ENCODE measurements at places on chromosomes 2 and 18.
A peak's percentile ranks its signal among the peaks of the same experiment; 100 is the strongest.

GRCh38 chr2:13858626-13859025 lies 773.9 kb upstream of the LRATD1 start:
- DNase-seq: no peak

DNA sequence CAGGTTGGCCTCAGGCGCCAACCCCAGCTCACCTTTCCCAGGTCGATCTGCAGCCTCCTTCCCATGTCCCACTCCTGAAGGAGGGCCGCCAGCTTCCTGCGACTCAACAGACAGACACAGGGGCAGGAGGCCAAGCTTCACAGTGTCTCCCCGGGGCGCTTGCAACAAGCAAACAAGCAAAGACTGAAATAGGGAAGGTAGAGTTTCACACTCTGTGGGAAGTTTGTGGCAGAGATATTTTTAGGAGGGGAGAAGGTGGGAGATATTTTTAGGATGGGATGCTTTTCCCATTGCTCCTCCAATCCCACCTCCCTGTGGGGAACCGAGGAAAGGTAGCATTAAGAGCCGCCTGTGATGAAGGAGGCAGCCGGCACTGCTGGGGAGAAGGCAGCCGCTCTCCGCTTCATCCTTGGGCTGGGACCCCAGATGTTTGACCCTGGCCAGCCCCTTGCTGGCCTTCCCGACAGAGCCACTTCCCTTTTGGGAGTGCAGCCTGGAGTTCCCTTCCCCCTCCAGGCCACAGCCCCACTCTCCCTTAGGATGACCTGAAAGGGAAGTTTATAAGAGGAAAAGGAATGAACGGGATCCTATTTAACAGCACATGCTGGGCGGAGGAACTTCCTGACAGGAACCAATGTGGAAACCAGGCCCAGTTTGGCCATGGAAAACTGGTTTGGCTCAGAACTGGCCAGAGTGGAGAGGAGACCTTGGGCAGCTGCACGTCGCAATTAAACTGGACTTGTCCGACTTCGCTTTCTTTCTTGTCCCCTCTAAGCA lies 142.2 kb upstream of the SMAD2 start:
- no peak for DNase-seq

- DNase-seq: no peak
These were observed 274.8 kb upstream of the SLC39A10 start for GRCh38 chr2:195382186-195382585.

- no peak for DNase-seq
These were observed 1263.4 kb downstream of the DSC3 start for GRCh38 chr18:29779096-29779495.

GRCh38 chr2:164115806-164116205 lies 380.0 kb upstream of the FIGN start:
- DNase-seq: no peak

- no peak for DNase-seq
These were observed 370.8 kb downstream of the LNPK start for GRCh38 chr2:175631245-175631623.

DNA sequence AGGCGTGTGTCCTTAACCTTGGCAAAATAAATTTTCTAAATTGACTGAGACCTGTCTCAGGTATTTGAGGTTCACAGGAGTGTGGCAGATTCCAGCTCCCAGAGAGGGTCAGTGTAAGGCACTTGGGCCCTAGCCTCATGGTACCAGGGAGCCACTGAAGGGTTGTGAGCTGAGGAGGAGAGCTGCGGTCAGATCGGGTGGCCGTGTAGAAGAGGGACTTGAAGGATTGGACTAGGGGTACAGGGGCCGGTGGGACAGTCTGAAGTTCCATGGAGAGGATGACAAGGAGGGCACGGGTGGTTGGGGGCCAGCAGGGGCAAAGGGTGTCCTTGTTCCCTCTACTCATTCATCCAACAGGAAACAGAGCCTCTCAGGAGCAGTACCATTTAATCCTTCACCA lies 327.0 kb upstream of the HS6ST1 start:
- no peak for DNase-seq

DNA sequence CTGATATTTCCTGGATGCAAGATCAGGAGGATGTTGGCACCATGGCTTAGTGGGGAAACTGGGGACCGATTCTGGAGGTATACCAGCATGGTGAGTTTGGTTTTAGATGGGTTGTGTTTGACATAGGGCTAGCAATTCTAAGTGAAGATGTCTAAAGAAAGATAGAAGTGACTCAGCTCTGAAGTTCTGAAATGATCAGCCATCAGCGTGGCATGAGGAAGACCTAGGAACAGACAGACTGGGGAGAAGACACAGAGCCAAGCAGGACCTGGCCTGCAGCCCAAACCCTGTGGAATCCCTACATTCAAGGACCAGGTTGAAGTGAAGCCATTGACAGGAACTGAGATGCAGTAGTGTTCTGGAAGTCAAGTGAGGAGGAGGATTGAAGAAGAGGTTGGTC lies 39.8 kb downstream of the HRH4 start:
- DNase-seq: no peak

- DNase-seq: no peak
These were observed 88.7 kb upstream of the TXNDC2 start for GRCh38 chr18:9796935-9797549.

GRCh38 chr2:109516445-109517117 lies 97.2 kb downstream of the SEPTIN10 start:
- peak; percentile 39 for DNase-seq

DNA sequence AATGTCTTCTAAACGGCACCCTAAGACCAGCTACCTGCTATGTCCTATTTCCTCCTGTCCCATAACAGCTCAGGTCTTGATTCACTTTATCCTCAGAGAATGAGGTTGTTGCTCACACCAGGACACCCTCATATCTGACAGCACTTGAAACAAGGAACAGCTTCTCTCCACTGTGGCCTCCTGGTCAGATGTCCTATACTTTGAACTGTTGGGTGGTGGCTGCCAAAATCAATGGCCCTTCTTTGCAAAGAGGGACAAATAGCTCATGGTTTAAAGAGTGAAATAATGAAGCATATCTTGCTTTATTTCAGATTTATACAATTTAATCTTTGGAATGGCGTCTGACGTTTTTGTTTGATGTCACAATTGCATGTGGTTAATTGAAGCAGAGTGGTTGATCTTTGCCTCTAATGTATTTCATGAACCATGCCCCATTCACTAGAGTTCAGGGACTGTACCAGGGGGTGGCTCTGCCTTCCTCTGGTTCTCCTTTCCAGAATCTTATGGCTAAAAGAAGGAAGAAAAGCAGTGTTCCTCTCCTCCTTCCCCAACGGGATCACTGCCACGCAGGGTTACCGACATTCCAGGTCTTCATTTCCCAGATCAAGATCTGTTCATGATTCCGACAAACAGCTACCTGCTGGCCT lies 24.1 kb upstream of the ZCCHC2 start:
- DNase-seq: no peak

DNA sequence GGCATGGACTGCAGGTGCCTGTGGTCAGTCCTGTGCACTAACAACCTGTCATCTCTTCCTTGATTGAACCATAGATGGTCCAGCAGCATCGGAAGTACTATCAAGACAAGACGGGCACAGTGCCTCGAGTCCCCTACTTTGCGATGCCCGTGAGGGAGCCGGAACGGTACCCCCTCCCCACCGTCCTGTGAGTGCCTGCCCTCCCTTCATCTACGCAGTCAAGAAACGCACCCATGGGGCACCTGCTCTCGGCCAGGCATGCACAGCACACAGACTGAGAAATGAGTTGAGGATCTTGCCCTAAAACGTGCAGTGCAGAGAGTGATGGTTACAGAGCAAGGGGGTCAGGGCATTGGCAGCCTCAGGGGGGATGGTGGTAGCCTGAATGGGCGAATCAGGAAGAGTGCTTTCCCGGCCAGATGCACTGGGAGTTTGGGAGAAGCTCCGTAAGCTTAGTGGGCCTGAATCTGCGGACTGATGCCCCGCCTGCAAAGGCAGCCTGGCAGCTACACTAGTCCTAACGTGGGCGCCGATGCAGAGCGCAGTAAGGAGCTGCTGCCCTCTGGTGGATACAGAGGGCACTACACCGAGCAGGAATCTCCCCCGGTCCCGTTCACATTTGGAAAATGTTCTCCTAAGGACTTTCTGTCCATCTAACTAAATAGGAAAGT lies 63.6 kb downstream of the CIB4 start:
- peak; percentile 77 for DNase-seq

DNA sequence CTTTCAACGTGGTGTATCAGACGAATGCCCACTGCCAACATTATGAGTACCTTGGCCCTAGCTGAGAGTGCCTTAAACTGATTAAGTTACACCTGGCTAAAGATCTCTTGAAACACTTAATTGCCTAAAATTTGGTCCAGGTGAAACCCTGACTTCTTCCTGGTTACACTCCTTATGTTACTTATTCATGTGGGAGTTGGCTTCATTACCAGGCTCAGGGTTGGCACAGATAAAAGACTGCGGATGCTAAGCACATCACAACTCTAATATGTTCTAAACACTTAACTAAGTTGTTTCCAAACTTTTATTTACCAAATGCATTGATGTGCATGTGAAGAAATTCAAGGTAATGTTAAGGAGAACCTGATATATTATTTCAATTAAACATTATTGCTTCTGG lies 298.9 kb downstream of the TCF4 start:
- no peak for DNase-seq

DNA sequence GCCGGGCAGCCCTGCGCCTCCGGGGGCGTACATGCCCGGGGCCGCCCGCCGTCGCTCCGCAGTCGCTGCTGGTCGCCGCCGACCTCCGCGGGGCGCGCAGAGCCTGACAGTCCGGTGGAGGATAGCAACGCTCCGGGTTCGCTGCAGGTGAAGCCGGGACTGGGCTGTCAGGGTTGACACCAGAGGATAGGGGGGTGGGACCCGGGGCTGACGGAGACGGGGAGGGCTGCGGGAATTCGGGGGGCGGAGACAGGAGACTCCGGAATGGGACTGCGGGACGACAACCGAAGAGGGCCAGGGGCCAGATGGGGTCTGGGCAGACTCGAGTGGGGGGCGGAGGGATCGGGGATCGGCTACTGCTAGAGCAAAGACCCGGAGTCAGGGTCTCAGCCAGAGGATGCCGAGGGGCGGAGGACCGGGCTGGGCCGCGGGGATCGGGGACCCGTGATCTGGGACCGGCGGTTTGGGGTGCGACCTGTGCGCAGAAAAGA lies 403 bp downstream of the TMEM127 start:
- peak; percentile 30 for DNase-seq

DNA sequence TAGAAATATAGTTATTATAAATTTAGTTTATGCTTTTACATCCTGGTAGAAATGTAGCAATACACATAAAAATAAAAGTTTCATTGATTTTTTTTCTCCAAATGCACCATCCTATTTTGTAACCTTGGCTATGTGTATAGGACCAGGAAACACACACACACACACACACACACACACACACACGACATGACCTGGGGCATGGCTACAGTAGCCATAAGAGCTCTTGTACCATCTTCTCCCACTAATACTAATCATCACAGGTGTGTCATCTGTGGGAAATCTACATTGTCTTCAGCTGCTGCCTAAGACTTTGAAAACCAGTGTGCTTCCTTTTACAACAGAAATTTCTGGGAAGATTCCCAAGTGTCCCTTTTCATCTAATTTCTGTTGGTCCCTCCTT lies 144.3 kb downstream of the MCFD2 start:
- DNase-seq: no peak

- no peak for DNase-seq
These were observed 978.8 kb upstream of the POU3F3 start for GRCh38 chr2:103875131-103875530.

- DNase-seq: no peak
These were observed 1.9 kb downstream of the DUSP2 start for GRCh38 chr2:96143231-96143847.

- no peak for DNase-seq
These were observed 6.2 kb downstream of the KCNJ13 start for GRCh38 chr2:232770207-232770606.

DNA sequence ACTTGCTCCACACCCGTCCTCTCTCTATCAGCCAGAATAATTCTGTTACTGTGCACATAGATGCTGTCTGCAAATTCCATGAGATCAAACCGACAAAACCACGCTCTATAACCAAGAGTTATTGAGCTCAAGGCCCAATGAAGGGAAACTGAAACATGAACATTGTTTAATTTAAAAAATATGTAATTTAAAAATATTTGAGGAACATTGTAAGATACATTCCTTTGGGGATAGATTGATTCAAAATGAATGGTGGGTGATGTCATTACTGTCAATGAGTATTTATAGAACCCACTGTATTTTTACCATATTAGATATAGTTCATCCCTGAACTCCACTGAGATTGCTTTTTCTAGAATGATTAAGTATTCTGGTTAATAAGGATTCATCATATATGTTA lies 50.4 kb downstream of the NCKAP5 start:
- DNase-seq: no peak

GRCh38 chr2:203470371-203470770 lies 64.7 kb downstream of the RAPH1 start:
- DNase-seq: peak; percentile 8

DNA sequence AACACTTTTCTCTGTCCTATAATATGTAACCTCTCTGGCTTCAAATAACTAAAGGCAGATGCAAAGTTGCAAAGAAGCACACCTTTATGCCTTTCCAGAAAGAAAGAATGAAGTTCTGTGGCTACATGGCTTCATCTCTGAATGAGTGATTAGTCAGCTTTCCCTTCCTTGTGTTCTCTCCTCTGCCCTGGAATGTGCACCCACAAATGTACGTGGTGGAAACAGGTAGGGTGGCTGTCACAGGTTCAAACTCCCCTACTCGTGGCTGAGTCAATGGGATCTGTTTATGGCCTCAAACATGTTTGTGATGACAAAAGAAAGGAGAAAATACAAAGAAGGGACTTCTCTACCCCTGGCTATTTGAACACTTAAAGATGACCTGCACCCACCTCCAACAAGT lies 55.5 kb upstream of the ACVR2A start:
- no peak for DNase-seq

DNA sequence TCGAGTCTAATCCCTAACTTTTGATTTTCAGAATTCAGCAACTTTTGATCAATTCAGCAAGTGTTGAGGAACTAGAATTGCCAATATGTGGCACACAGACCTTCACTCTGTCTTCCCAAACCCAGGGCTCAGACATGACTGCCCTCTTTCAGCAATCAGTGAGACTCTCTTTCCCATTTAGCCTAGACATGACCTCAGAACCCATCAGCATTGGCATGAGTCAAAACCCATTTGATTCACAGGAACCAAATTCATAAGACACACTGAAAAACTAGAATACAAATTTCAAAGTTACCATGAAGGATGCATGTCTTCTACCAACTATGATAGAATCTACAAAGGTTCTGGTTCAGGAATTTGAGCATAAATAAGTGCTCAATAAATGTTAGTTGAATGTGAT lies 113.6 kb upstream of the MAP3K20 start:
- no peak for DNase-seq

GRCh38 chr2:112154246-112155117 lies 16.3 kb downstream of the FBLN7 start:
- DNase-seq: no peak

Measured in A673 (cell line).